SK-N-SH (cell line): ENCODE measurements at places on chromosomes 5 and 9. TPM values are rescaled to one million over a fixed set of nuclear protein-coding genes. Genes with fewer than 3 reads are reported as not detected.
A peak's percentile ranks its signal among the peaks of the same experiment; 100 is the strongest.

Gene C9orf50
- 0.24 and 0.30 TPM in 2 replicates for polyA plus RNA-seq

DNA sequence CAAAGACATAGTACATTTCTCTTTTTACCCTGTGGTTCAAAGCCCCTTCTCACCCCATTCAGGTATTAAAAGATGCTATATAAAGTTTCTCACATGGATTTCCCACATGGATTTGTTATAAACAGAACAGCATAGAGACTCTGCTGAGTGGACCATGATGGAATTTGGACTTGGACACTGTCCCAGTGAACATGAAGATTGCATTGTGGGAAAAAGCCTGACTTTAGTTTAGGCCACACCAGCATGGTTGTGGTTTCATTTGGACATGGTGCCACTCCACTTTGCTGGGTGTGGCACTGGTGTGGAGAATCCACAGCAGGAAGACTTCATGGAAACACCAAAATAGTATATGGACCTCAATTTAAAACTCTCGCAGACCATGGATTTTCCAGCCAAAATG is 124.6 kb downstream of the ARHGAP26 start:
- DNase-seq, result no peak

GRCh38 chr5:76674330-76675066 is 41.4 kb upstream of the F2R start:
- no peak for DNase-seq

Gene UBE2QL1
- 0.28 and 0.84 TPM in 2 replicates for polyA plus RNA-seq

- no peak for DNase-seq
Observed at GRCh38 chr9:4349816-4350418, 50.0 kb upstream of the GLIS3 start.

DNA sequence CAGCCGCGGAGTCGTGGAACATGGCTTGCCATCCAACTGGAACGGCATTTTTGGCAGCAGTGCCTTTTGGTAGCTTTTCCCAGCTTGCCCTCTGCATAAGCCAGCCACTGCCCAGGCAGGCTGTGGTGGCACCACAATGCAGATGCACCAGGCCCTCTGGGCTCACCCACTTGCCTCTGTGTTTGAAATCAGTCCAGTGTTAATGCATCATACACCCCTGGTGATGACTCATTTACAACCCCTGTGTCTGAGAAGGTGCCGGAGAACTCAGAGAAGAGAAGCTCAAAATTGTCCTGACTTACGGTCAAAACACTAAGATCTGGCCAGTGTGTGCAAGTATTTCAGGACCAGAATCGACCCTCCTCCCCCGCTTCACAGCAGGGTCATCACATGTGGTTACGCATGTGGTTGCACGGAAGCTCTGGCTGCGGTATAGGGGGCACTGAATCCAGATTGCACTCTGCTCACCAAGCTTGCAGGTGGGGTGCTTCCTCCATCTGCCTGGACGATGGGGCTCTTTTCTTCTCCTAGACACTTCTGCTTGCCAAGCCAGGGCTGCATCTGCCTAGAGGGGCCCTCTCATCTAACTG is 66.5 kb upstream of the SMIM15 start:
- DNase-seq, result no peak

Gene ZER1
- polyA plus RNA-seq, result 25.4 and 30.9 TPM in 2 replicates

Gene ALDH1A1
- 0.03 and 0.23 TPM in 2 replicates for polyA plus RNA-seq

DNA sequence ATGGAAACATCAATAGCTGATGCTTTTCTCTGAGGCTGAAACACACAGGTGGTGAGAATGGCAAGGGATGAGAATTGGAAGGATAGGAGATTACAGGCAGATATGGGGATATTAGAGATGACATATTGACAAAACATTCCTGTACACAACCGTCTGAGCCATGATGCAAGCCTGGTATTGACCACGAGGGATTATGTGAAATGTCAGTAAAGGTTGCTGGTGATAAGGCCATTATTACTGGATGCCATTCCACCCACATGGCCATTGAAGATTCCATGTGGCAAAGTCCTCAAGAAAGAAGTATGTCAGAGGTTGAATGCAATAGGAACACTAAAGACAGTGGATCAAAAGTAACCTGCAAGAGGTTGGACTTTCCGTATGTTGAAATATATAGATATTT is 15.7 kb downstream of the GRAMD2B start:
- DNase-seq, result no peak

- no peak for DNase-seq
Observed at GRCh38 chr9:126788634-126789349, 16.0 kb upstream of the ZBTB43 start.

Gene CNTLN
- polyA plus RNA-seq, result 2.5 and 2.6 TPM in 2 replicates

GRCh38 chr5:169763376-169764017 is 126.4 kb downstream of the DOCK2 start:
- peak; percentile 21 for DNase-seq

Gene NR2F1
- 40.0 and 47.1 TPM in 2 replicates for polyA plus RNA-seq

Gene CTNND2
- polyA plus RNA-seq, result not detected in 2 replicates

DNA sequence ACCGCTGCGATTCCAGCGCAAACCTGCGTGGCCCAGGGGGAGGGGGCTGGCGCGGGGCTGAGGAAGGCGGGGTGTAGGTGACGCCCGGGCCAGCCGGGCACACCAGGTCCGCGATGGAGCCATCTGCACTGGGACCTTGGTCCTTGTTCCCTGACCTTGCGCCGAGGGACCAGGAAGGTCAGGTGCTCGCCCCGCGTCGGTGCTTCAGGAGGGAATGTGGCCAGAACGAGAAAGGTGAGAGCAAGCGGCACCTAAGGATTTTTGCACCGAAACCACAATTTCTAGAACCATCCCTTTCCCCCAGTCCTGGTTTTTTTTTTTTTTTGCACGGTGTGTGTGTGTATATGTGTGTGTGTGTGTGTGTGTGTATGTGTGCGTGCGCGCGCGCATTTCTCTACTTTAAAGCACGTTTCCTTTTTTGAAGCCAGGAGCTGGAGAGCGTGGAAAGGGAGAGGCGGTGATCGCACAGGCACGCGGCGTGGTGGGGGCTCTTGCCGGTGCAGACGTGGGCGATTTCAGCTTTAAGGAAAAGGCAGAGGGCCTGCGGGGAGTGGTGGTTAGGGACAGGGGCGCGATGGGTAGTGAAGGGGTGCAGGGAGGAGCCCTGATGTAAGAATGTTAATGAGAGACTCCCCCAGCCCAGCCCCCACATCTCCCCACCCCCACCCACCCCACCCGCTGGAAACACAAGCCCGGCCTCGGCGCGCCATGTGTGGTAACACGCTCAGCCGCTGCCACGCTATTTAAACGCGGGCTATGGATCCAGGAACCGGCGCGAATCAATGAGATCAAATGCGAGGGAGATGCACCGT is at the start of gene NPR3:
TSS of gene NPR3 (plus strand) at position 772 of the 812 bp plus-strand sequence. CDS start 456 bp downstream, outside the sequence.
- peak; percentile 41 for DNase-seq

- DNase-seq, result no peak
Observed at GRCh38 chr5:154118385-154118784, 72.1 kb upstream of the GALNT10 start.

Gene INSL6
- not detected in 2 replicates for polyA plus RNA-seq

GRCh38 chr9:133727277-133727875 is 10.8 kb downstream of the SARDH start:
- peak; percentile 46 for DNase-seq

Gene ADRA1B
- 1.9 and 2.2 TPM in 2 replicates for polyA plus RNA-seq

DNA sequence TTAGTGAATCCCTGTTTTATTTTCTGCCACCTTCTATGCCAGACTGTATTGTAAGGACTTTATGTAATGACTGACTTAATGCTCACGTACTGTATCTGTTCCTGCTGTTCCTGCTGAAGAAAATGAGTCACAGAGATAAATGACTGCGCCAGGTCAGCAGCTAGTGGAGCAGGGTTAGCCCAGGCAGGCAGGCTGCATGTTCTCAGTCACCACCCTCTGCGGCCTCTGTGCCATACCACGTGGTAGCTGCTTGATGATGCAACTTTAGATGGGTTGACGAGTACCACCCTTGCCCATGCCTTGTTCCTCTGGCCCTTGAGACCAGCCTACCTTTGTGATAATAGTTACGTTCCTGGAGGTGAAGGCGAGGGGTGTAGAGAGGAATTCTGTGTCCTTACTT is 161.9 kb downstream of the TRIO start:
- DNase-seq, result no peak

- no peak for DNase-seq
Observed at GRCh38 chr9:31336386-31336785, 1048.1 kb upstream of the ACO1 start.

DNA sequence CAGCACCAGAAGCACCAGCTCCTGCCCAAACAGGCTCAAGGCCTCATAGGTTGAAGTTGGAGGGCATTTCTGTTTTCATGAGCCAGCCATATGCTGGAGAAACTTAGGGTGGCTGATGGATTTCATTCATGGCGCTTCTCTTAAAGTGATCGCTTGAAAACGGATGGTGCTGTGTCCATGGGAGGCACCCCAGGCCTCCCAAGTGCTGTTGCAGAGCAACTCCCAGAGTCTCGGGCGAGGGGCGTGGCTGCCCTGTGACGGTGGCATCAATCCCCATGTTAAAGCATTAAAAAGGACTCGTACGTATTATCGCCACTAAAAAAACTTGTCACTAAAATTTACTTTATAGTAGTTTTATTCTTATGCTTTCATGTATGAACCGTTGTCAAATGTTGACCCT is 128.3 kb downstream of the MRPL36 start:
- DNase-seq, result no peak

DNA sequence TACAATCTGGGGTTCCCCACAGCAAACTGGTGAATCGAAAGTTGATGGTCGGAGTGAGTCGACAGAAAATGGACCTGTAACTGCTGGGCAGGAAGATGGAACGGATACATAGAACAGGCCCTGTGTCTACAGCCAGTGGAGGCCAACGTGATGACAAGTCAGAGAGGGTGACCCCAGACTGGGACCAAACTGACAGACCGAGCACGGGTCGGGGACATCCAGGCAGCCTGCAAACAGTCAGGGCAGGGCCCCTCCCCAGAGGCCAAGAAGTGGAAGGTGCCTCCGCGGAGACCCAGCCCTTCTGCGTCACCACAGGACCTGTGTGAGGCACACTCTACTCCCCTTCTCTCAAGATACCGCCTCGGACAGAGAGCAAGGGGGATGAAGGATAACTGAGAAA is 25.1 kb upstream of the FANCC start:
- DNase-seq, result no peak

Gene PCDHGA8
- polyA plus RNA-seq, result 0.06 and 0.12 TPM in 2 replicates

Gene SPAG8
- 1.5 and 2.8 TPM in 2 replicates for polyA plus RNA-seq

Gene NIM1K
- polyA plus RNA-seq, result 0.16 and 0.23 TPM in 2 replicates

- DNase-seq, result no peak
Observed at GRCh38 chr9:89812556-89813181, 207.9 kb downstream of the GADD45G start.

Gene SLC34A3
- polyA plus RNA-seq, result 0.06 TPM in 1 of 2 replicates, not detected in the other

DNA sequence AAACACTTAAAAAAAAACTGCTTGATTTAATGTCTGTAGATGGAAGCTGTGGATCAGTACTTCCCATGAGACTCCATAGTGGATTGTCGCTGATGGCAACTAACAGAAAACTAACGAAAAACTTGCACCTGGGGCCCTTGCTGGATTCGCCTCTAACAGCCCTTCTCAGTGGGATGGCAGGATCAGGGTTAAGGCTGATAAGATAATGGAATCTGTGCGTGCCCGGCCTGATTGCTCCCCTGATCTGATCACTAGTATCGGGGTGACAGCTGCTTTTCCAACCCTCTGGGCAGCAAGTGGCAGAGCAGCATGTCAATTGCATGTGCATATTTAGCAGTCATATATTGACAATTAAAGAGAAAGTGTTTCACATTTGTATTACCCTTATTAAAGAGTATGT is 185.8 kb upstream of the ELAVL2 start:
- DNase-seq, result no peak

Gene PCDHGC4
- 0.53 and 0.78 TPM in 2 replicates for polyA plus RNA-seq

Gene NOXA1
- 0.39 and 0.67 TPM in 2 replicates for polyA plus RNA-seq

DNA sequence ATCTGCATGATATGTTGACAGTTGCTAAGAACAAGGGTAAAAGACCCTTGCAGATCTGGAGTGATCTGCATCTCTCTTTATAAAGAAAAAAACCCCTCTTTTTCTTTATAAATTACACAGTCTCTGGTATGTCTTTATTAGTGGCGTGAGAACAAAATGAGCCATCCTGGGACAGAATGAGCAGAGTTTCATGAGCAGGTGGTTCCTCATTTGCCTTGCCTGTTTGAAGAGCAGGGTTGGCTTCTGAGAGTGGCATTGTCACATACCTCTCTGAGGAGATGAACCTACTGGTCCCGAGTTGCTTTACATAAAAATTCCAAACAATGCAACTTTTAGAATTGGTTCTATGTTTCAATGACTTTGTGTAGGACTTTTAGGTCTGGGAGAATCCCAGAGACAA is 94.3 kb downstream of the INSYN2B start:
- no peak for DNase-seq

Gene SLC27A6
- 0.12 and 0.45 TPM in 2 replicates for polyA plus RNA-seq

DNA sequence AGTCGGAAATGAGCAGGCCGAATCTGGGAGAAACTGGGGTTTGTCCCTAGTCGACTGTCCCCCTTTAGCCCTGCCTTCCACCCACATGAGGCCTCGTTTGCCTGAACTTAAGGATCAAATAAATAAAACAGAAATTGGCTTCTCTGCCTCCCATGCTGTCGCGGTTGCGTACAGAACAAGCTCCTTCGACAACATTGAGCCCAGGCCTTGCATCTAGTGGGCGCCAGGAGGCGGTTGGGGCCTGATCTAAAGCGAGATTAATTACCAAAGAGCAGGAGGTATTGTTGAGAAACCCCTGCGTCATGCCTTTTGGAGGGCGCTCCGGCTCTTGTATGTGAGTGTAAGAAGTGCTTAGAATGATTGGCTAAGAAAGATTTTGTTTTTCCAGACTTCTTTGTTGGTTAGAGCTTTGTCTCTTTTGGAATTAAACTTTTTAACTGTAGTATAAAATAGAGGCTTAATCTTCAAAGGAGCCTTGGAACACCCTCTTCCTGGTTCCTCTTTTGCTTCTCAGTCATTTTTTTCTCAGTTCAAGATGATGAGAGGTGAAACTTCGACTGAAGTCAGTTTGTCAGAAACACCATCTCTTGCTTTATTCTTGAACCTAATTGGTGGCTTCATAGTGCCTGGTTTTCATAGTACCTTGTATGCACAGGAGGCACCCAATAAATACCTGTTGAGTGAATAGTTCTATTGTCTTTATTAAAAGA is 828 bp downstream of the ATP6V0E1 start:
- DNase-seq, result peak; percentile 82

DNA sequence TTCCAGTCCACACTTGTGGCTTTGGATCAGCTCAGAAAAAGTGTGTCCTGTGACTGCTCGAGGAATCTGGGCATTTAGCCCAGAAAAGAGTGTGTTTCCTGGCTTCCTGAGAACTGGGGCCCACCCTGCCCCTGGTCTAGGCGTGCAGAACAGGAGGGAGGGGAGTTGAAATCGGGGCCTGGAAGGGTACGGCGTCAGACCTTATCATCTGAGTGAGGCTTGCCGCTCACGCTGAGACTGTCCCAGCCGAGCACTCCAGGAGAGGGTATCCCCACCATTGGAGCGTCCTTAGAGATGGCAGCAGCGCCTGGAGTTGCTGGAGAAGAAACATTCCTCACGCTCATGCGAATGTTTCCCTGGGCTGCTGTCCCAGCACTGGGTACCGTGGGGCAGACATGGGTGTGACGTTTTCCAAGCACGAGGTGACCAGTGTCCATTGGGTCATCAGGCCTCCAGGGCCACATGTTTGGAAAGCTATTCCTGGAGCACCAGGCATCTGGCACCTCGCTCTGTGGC is 22.5 kb downstream of the NEK6 start:
- DNase-seq, result no peak

Gene SLC36A3
- not detected in 2 replicates for polyA plus RNA-seq

- DNase-seq, result no peak
Observed at GRCh38 chr5:2134543-2135292, 252.0 kb upstream of the IRX4 start.

Gene MTREX
- polyA plus RNA-seq, result 11.2 and 12.1 TPM in 2 replicates
